Motor neuron (in vitro differentiated cells): ENCODE measurements at places on chromosomes 11 and 22. TPM values are rescaled to one million over a fixed set of nuclear protein-coding genes. Genes with fewer than 3 reads are reported as not detected.

GRCh38 chr11:76512851-76513653, 68.2 kb downstream of the EMSY start:
- ATAC-seq, result no peak

Gene FSHB
- not detected in 2 replicates for total RNA-seq

- ATAC-seq, result no peak
Measured at GRCh38 chr22:31654408-31654807, 7.6 kb downstream of the PISD start.

Gene MMP8
- total RNA-seq, result 0.10 and 0.32 TPM in 2 replicates

- no peak for ATAC-seq
Measured at GRCh38 chr11:1570001-1570453, 2.0 kb downstream of the DUSP8 start.

Gene KLHDC7B
- total RNA-seq, result 0.30 and 0.49 TPM in 2 replicates

- ATAC-seq, result no peak
Measured at GRCh38 chr11:11996321-11997048, 11.9 kb downstream of the DKK3 start.
